ENCODE measurements at places on chromosomes 7 and 10.

- DNase-seq, result no peak
These were observed 112.2 kb upstream of the GALNT17 start for GRCh38 chr7:71019706-71020105.

GRCh38 chr10:97656777-97657176 lies 16.3 kb downstream of the PI4K2A start:
- DNase-seq, result no peak

GRCh38 chr10:102455893-102456471 lies 4.6 kb upstream of the C10orf95 start:
- DNase-seq, result no peak

- DNase-seq, result no peak
These were observed 13.1 kb downstream of the BRAT1 start for GRCh38 chr7:2542011-2542915.

DNA sequence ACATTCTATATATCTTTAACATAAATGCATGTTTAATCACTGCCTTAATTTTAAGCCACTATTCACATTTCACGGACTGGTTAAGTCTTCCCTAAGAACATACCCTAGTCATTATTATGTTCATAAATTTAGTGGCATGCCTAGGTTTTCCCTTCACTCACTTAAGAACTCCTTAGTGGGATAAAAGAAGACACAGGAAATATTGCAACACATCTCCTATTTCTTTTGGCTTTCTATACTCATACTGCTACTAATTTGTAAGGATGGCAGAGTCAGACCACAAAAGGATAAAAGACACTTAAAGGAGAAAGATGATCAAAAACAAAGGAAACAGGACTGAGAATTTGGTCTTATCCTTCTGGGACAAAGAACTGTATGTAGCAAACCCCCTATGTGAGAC lies 951.4 kb downstream of the SORCS3 start:
- no peak for DNase-seq

DNA sequence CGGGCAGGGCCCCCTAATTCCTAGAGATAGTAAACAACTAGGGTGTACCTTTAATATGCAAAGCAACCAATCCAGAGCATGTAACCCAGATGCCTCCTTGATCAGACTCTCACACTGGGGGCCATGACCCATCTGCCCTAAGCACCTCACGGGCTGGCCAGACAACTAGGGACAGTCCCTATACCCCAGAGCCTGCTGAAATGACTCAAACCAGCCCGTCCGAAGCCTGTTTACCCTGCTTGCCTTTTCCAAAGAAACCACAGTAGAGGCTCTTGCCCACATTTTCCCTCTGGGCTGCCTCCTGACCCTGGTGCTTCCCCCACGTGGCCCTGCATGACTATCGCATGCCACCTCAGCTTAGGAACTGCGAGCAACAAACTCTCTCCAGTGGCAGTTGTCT lies 46.2 kb downstream of the RGS10 start:
- DNase-seq, result no peak

DNA sequence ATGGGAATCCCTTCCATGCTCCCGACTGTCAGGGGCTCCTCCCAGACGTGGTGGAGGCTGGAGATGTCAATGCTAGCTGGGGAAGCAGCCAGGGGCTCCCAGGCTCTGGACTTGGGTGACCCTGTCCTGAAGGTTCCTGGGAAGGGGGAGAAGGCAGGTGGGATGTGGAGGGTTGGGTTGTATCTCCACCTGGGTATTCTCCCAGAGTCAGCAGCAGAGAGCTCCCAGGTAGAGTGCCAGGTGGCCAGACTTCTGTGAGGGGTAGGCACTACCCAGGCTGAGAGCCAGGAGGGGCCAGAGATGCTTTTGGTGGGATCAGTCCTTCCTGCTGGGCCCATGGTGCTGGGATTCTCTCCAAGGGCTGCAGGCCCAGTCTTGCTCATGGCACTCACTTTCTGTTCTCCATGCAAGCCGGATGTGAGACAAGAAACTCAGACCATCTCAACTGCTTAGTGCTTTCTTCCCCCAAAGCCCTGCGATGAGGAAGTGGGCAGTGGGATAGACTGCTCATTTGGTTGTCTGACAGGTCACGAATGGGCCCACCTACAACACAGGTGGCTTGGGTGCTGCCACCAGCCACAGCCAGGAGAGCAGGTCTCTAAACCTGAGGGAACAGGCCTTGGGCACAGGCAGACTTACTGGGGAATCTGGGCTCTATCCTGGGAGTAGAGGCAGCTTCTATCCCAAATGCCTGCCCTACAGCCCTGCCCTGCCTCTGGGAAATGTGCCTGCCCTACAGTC lies 52.5 kb upstream of the CAMK2B start:
- no peak for DNase-seq

- no peak for DNase-seq
These were observed 119.3 kb downstream of the CABCOCO1 start for GRCh38 chr10:61781969-61782403.

- peak; percentile 36 for DNase-seq
These were observed 54.3 kb upstream of the KDM7A start for GRCh38 chr7:140230861-140231770.

DNA sequence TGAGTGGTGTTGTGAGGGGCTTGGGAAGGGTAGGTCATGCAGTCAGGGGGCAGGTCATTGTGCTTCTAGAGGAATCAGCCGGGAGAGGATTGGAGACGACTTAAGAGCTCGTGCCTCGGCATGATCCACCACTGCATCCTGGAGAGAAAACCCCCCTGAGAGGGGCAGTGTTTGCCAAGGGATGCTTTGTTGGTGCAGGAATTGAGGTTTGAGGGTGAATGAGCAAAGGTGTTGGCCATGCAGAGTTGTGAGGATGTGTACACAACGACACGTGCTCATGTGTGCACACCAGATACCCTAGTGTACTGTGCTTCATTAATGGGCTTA lies 85.6 kb upstream of the ANLN start:
- DNase-seq, result no peak

- no peak for DNase-seq
These were observed 35.7 kb downstream of the NAPEPLD start for GRCh38 chr7:103113164-103113563.

DNA sequence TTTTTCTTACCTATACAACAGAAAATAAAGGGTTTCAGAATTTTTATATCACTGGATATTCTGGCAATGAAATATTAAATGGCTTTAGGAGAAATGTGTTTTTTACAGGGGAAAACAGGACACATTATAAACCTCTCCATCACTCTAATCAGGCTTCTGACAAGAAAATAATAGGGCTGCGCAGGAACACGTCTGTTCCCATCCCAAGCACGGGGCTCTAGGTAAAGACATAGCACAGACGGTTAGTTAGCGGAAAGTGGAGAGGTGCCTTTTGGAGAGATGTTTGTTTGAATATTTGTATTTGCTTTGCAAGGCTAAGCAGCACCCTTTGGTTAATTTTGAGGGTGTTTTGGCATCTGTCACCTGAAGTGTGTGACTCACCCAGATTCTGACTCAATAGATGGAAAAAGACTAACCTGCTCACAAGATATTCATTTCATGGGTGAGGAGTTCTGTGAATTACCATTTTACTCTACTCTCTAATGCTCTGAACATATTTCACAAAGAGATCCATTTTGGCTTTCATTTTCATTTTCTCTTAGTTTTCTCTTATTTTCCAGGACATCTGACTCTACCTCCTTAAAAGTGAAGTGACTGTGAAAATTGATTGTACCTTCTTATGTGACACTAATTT lies 174.5 kb upstream of the AKR1E2 start:
- no peak for DNase-seq

- no peak for DNase-seq
These were observed 184.7 kb upstream of the SH2B2 start for GRCh38 chr7:102101926-102102325.

DNA sequence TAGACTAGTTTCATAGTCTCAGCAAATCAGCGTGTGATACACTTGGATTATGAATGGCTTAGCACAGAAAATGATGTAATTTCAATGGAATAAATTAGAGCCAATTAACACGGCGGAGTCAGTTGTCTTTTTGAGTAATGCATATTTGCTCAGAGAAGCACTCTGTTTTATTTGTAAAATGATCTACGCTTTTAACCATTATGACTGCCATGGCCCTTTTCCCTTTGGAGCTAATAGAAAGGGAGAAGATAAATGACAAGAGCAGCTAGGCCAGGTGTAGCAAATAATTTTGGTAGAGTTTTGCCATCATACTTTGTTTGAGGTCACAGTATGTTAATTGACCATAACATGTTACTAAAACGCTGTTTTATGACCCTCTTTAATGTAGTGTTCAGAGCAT lies 86.8 kb downstream of the GPR158 start:
- DNase-seq, result no peak

GRCh38 chr10:48545462-48546145 lies 59.3 kb downstream of the ARHGAP22 start:
- no peak for DNase-seq

GRCh38 chr7:119748991-119749390 lies 524.0 kb upstream of the KCND2 start:
- DNase-seq, result no peak

- DNase-seq, result no peak
These were observed 79.9 kb upstream of the RHEB start for GRCh38 chr7:151599401-151600227.

All from activated T-cell treated with anti-CD3 and anti-CD28 coated beads for 1 hour (primary cell).